Dorsolateral prefrontal cortex (tissue), 122 donors: ENCODE measurements at places on chromosomes 16 and 17. TPM values are rescaled to one million over a fixed set of nuclear protein-coding genes. Genes with fewer than 3 reads are reported as not detected.

DNA sequence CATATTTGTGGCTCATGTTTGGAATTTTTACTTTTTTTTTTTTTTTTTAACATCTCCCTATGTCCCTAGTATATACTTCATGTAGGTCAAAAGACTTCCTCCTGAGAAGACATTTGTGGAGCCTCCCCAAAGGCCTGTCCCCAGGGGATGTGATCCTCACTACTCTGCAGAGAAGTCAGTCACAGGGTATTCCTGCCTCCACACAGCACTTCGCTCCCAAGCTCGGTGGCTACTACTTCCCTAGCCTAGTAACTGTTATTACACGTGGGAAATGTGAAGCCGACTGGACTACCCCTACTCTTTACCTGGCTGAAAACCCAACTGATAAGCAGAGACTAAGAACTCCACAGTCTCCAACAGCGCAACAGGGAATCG lies 116.8 kb downstream of the HIC1 start:
- DNase-seq = no peak

- no peak for DNase-seq
Observed at GRCh38 chr17:60318326-60318725, 73.6 kb downstream of the USP32 start.

Gene ABCC12
- 1.1 TPM for total RNA-seq

Gene AGRP
- total RNA-seq = not detected

Gene PERCC1
- not detected for total RNA-seq

GRCh38 chr16:14186007-14186794 lies 115.1 kb downstream of the MRTFB start:
- peak; percentile 57 for DNase-seq

Gene LITAFD
- not detected for total RNA-seq

GRCh38 chr16:27108051-27108770 lies 41.5 kb downstream of the C16orf82 start:
- no peak for DNase-seq

Gene HS3ST3B1
- total RNA-seq = 5.5 TPM

GRCh38 chr16:79668502-79668901 lies 68.0 kb upstream of the MAF start:
- DNase-seq = no peak

- DNase-seq = no peak
Observed at GRCh38 chr16:88934066-88934667, 42.8 kb downstream of the CBFA2T3 start.

Gene CCL3
- not detected for total RNA-seq

Gene CD79B
- total RNA-seq = 1.8 TPM

DNA sequence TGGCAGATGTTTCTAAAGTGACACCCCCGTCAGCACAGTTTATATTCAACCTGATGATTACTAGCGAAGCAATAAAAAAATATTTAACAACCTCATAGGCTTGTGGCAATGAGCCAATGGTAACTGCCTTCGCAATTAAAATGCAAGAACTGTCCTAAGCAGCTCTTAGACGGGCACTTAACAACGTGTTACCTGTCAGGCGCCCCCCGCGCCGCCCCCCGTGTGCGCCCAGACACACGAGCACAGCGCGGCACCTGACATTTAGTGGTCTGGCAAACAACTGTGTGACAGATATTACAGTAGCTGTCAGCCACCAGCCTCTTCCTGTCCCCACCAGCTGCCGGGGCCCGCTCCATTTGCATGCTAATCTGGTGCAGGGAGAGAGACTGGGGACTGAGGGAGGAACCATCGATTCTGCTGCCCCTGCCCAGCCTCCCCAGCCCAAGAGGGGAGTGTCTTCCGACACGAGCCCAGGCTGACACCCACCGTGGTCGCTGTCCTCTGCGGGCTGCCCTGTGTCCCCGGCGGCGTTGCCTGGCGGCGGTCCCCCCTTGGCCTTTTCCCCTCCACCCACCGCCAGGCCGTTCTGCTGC lies 12.7 kb downstream of the NDUFAF8 start:
- no peak for DNase-seq

DNA sequence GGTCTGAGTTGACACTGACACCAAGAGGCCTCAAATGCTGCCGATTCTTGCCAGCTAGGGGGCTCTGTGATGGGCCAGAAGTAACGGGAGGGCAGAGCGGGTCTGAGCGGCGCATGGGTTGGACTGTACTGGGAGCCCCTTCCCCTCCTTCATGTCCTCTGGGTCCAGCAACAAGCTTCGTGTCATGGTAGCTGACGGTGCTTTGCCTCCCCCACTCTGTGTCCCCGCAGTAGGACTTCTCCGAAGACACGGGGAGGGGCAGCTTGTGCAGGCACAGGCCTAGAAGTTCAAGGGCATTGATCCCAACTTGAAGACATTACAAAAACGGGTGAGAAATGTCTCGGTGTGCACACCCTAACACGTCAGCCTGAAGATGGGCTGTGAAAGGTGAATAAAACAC lies 39.8 kb upstream of the DNAH17 start:
- no peak for DNase-seq

GRCh38 chr17:50560185-50560824 lies at the start of gene CACNA1G:
Gene CACNA1G, plus strand, starts transcription at chr17:50560715. Its CDS starts 745 bp downstream, at chr17:50561460.
- peak; percentile 86 for DNase-seq

DNA sequence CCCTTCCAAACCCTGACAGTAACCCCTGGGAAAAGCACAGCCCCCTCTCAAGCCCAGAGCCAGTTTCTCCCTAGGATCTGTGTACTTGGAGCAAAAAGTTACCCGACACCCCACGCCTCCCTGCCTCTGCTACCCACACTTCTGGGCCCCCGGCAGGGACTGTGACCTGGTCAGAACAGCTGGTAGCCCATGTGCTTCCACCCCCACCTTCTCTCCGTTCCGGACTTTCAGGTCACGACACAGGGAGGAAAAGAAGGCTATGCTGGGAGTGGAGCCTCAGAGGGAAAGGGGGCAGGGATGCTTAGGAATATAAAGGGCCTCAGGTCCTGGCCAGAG lies 6.4 kb downstream of the PPY start:
- DNase-seq = no peak

GRCh38 chr17:78613416-78613815 lies 36.2 kb upstream of the DNAH17 start:
- no peak for DNase-seq

Gene EXOC7
- 194 TPM for total RNA-seq

Gene BIRC5
- 0.86 TPM for total RNA-seq

- no peak for DNase-seq
Observed at GRCh38 chr16:84088695-84089395, 27.9 kb downstream of the MBTPS1 start.

GRCh38 chr16:74511961-74512360 lies 90.7 kb upstream of the CLEC18B start:
- no peak for DNase-seq

DNA sequence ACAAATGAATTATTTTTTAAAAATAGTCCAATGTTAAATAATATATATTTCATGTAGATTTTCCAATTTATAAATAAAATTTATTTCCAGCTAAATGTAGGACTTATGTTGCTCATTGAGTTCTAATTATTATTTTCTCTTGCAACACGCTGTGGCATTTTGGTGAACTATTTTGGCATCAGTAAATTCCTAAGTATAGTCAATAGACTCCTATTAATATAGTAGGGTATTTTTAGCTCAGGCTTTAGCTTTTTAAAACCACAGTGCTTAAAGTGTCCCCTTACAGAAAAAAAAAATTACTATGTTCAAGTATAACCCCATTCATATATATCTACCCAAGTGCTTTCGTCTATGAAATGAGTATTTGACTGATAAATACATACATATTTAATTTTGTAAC lies 919.2 kb upstream of the SOX9 start:
- DNase-seq = no peak

DNA sequence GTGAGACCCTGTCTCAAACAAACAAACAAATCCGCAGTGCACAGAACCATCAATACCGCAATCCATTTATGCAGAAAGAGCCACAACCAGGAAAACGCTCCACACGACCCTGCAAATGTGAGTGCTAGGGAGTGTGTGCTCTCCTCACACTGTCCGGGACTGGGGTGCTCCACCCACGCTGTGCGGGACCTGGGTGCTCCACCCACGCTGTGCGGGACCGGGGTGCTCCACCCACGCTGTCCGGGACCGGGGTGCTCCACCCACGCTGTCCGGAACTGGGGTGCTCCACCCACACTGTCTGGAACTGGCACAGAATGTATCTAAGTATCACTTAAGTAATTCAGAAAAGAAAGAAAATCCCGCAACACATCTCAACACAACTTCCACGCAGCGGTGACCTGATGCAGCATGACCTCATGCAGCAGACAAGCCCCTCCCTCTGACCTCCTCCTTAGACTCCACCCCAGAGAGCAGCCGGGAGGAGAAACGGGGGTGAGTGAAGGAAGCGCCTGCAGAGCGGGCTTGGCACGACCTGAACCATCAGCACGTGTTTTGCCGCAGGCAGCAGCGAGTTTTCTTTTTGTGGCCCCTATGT lies 38.5 kb downstream of the ZNF276 start:
- no peak for DNase-seq

Gene CTRB2
- not detected for total RNA-seq

Gene CALB2
- total RNA-seq = 23.2 TPM
